Gastroesophageal sphincter (tissue), 4 donors: ENCODE measurements at places on chromosomes 4 and X. TPM values are rescaled to one million over a fixed set of nuclear protein-coding genes. Genes with fewer than 3 reads are reported as not detected.

NPY1R gene
- 5.4 TPM for total RNA-seq

HEPH gene
- total RNA-seq = 110 TPM

PRICKLE3 gene
- 6.2 TPM for total RNA-seq

CLTRN gene
- not detected for total RNA-seq

NXF2 gene
- total RNA-seq = not detected

FANCB gene
- total RNA-seq = 0.67 TPM

VCX gene
- not detected for total RNA-seq

PRPS1 gene
- 27.6 TPM for total RNA-seq

MAPK10 gene
- 8.3 TPM for total RNA-seq

- ATAC-seq = no peak
These were observed 651.8 kb downstream of the C4orf33 start for GRCh38 chr4:129747756-129748155.

DNA sequence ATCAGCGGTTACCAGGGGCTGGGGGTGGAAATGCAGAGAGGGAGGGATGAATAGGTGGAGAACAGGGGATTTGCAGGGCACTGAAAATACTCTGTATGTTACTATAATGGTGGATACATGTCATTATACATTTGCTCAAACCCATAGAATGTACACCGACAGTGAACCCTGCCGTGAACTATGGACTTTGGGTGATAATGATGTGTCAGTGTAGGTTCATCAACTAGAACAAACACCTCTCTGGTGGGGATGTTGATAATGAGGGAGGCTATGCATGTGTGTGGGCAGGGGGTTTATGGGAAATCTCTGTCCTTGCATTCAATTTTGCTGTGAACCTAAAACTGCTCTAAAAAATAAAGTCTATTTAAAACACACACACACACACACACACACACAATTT lies 11.5 kb downstream of the HPSE start:
- no peak for ATAC-seq

DNA sequence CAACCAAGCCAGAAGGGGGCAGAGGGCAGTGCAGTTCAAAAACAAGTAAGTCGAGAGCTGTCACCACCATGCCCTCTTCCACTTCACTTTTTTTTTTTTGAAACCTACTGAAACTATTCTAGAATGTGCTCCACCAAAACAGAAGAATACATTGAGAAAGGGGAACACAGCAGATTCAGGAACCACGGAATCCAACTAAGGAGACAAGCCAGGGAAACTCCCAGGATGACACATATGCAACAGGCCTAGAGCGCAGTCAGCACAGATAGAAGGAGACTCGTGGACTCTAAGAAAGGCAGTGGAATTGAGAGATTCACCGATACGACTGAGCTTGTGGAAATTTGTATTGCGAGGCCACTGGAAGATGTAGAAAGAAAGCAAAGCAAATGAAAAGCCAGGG lies 66.1 kb downstream of the PHKA2 start:
- no peak for ATAC-seq

DNA sequence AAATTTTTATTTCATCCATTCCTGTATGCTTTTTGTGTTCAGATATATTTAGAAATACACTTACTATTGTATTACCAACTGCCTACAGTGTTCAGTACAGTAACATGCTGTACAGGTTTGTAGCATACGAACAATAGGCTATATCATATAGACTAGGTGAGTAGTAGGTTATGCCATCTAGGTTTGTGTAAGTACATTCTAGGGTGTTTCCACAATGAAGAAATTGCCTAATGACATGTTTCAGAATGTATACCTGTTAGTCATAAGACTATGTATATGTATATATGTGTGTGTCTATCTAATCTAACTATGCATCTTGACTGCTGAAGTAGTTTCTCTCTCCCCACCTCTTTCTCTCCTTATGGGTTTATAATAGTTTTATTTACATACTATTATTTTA lies 51.5 kb upstream of the BTC start:
- ATAC-seq = no peak

DNA sequence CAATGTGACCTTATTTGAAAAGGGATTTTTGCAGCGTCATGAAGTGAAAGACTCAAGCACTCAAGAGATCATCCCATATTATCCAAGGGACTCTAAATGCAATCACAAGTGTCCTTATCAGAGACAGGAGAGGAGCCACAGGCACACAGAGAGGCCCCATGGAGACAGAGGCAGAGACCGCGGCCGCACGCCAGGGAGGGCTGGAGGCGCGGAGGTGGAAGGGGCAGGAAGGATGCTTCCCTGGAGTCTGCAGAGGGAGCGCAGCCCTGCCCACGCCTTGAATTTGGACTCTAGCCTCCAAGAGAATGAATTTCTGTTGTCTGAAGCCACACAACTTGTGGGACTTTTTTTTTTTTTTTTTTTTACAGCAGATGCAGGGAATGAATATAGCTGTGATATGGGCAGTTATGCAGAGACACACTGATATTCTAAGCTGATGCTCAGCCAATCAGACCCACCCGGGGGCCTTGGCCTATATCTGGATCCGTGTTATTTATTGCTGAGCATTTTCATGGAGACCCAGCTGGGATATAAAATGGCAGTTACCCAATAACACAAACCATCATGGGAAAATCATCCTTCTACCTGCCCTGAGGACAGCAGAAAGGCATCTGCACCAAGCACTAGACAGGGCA lies 244.8 kb upstream of the PSAPL1 start:
- ATAC-seq = no peak

GRCh38 chrX:14015941-14016340 lies 13.8 kb downstream of the GEMIN8 start:
- no peak for ATAC-seq

GRCh38 chrX:47233333-47234113 lies 714 bp downstream of the USP11 start:
- ATAC-seq = peak; percentile 96

- no peak for ATAC-seq
These were observed 53.7 kb downstream of the TRIM2 start for GRCh38 chr4:153257991-153258390.

DNA sequence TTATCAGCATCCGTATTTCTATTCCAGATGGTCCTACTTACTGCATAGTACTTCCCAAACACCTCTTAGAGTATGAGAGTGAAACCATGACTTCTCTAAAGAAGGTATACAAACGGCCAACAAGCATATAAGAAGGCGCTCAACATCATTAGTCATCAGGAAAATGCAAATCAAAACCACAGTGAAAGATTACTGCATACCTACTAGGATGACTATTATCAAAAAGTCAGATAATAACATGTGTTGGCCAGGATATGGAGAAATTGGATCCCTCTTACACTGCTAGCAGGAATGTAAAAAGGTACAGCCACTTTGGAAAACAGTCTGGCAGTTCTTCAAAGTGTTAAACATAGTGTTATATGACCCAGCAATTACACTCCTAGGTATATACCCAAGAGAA lies 215.3 kb upstream of the CXorf66 start:
- ATAC-seq = no peak

- ATAC-seq = peak; percentile 85
These were observed 64.1 kb downstream of the RLIM start for GRCh38 chrX:74550295-74550802.

DNA sequence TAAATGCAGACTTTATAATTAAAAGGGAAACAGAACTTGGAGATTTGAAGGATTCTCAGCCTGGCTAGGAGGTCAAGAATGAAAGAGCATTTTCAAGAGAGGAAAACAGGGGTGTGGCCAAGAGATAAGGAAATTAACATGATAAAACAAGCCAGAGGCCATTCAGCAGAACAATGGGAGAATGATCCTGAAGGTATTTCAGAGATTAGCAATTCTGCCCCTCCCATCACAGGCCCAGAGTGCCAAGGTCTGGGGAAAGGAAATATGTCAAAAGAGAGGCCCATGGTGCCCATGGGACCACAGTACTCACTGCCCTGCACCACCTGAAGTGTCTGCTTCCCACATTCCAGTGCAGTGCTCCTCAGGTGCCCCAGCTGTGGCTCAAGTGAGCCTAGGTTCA lies 188.5 kb upstream of the STS start:
- ATAC-seq = no peak

DNA sequence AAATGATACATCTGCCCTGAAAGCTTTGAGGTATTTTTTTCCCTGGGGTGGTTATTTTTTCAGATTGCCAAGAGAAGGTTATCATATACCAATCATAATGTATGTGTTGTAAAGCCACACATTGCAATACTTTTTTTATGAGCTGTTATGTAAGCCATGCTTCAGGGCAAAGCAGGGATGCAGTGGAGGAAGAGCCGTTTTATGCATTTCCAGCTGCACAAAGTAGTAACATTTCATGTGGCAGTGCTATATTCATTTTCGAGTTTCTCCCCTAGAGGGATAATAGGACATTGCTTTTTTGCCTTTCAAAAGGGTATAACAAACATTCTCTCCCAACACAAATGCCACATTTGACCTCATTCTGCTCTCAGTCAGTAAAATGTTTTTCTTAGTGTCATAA lies 68.5 kb downstream of the GALNT7 start:
- ATAC-seq = no peak
